Gastroesophageal sphincter (tissue), 4 donors: ENCODE measurements at places on chromosomes 4 and X.

DNA sequence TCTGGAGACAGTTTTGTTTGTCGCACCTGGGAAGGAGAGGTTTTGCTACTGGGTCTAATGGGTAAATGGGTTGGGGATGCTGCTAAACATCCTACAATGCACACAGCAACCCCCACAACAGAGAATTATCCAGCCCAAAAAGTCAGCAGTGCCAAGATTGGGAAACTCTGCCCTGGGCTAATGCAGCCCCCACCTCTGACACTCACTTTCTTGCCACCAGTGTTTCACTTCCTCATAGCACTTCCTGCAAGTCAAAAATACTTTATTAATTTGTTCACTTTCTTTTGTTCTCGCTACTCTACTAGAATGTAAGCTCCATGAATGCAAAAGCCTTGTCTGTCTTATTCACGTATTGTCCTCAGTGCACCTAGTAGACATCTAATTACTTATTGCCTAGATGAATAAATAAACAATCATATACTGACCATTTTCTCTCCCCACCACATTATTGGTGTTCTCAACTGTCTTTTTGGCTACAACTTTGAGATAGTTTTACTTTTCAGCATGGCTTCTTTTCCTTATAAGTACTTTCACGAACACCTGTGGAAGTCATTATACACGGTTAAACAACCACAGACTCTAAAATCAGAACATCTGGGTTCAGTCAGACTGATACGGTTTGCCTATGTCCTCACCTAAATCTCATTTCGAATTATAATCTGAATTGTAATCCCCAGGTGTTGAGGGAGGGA is 82.0 kb upstream of the PITX2 start:
- no peak for ATAC-seq

GRCh38 chr4:26268246-26268645 is 52.6 kb upstream of the RBPJ start:
- no peak for ATAC-seq

DNA sequence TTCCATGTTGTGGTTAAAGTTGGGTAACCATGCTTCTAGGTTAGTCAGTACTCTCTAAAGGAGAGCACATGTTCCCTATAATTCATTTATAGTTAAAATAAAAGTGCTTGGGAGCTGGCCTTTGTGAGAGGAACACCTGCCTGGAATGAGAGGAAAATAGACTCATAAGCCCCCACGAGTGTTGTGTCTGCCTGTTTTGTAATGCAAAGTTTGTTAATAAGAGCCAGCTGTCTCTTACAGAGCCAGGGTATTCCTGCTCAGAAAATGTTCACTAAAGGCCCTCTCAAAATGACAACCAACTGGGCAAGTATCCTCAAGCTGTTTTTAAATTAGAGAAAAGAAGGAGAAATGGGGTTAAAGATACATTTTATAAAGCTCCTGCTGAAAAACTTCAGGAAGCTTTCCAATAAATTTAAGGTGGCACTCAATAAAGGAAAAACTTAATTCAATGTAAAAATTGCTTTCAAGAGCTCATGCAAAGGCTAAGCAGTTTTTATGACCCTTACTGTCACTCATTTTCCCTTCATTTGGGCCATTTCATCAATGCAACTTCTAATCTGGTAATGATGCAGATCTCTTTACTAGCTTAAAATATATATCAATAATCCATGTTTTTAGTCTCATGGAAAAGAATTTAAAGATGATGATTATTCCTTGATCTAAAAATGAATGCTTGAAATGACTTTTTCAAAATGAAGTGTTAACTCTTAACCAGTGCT is 793.6 kb downstream of the STPG2 start:
- no peak for ATAC-seq

GRCh38 chrX:65674204-65674893 is 6.9 kb downstream of the MSN start:
- ATAC-seq: peak; percentile 32

DNA sequence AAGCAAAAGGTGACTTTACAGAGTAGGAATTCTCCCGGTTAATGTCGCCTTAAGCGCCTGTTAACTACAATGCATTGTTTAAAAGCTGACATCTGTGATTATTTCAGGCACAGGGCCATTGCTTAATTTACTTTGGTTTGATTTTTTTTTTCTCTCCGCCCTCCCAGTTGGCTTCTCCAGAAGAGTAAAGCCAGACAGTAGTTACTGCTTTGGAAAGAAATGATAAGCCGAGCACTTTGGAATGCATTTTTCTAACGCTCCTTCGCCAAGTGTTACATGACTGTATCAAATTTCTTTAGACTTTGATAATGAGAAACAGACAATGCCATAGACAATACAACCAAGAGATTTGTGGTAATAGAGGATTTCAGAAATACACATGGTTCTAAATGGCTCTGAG is 383.0 kb upstream of the TENM3 start:
- no peak for ATAC-seq

GRCh38 chrX:109187473-109188168 is 294.3 kb downstream of the GUCY2F start:
- no peak for ATAC-seq

DNA sequence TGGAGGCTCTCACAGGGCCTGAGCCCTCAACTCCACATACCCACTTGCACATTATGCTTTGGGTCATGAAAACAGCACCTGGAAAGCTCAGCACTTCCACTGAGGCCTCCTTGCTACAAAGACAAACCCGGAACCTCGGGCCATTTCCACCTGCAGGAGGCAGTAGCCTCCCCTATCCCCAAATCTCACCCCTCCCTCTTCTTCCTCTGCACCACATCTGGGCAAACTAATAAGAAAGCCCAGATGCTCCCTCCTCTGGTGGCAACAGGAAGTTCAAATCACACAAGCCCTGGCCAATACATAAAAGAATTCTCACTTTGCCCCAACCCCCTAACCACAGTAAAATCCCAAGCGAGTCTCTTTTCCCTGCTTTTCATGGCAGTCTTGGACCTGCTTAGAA is 136.4 kb downstream of the MAPK10 start:
- ATAC-seq: no peak

DNA sequence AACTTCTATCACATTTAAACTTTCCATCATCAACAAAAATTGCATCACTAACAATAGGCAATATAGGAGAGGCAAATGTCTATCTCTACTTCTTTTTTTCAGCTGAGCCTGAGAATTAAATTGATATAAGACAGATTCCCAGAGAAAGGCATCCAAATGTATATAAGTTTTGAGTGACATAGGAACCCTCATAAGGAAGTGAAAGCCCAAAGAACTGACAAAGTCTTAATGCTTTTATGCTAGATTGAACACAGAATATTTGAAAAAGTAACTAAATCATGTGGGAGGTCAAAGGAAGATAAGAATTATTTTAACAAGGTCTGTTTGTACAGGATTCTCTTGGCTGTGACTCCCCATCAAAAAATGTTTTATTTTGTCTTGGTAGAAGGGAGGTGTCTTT is 714.9 kb downstream of the GRXCR1 start:
- no peak for ATAC-seq

DNA sequence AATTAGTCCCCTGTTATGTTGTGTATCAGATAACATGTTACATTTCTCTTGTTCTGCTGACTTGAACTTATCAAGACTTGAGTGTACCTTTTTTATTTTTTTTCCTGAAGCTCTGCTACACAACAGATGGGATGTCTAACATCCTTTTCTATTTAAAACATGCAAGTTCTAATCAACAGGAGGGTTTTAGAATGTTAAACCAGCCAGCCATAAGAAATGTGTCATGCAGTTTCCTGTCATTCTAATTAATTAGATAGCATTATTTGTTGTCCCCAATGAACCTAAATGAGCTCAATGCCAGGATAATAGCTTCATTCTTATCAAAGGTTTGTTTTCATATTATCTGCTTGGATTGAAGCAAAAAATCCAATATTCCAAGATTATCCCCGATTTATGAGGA is 958.2 kb downstream of the PCDH7 start:
- ATAC-seq: no peak

DNA sequence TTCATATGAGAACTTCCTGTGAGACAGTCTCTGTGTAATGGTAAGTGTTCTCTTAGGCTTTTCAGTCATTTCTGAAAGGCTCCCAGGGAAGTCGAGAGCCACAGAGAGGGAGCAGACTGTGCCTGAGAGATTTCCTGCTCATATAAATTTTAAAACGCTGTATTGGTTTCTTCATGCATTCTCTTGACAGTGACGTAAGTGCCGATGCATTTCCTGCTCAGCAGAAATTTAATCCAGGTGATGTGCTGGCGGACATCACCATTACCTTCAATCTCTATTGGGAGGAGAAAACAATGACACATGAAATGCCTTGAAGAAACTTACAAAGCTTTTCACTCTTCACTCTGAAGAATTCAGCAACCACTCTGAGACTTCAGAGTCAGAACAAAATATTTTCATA is 383.6 kb downstream of the BMPR1B start:
- no peak for ATAC-seq

DNA sequence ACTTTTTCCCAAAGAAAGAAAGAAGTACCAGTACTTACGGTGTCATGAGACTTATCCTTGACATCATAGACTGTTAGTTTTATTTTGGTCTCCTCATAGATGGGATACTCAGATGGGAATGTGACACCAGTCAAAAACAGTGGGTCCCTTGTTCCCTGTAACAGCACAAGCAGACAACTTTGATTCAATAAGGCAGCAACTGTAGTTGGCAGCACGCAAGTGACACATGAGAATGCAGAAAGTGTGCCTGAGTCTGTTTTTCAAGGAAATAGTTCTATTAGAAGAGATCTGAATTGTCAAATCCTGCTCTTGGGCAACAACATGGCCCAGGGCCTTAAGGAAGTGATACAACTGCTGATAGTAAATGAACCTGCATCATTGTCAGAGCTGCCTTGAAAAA is 443.2 kb downstream of the INPP4B start:
- ATAC-seq: no peak
